ENCODE measurements at places on chromosomes 5 and 9.

- DNase-seq = no peak
Observed at GRCh38 chr5:81014348-81014747, 54.2 kb downstream of the RASGRF2 start.

GRCh38 chr9:121359351-121360294, 10.4 kb downstream of the STOM start:
- DNase-seq = no peak

DNA sequence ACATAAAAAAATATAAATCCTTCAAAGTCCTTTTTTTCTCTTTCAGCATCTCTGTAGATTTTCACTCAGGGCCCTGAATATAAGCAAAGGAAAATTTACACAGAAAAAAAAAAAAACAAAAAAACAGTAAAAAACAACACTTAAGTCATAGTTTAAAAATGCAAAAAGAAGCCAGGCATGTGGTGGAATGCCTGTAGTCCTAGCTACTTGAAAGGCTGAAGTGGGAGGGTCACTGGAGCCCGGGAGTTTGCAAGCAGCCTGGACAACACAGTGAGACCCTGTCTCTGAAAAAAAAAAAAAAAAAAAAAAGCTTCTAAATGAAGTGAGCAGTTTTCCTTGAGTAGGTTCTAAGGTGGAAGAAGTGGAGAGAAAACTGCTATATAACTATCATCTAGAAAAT, 55.0 kb upstream of the BNC2 start:
- DNase-seq = no peak

GRCh38 chr5:145347026-145347616, 488.0 kb downstream of the PRELID2 start:
- peak; percentile 12 for DNase-seq

DNA sequence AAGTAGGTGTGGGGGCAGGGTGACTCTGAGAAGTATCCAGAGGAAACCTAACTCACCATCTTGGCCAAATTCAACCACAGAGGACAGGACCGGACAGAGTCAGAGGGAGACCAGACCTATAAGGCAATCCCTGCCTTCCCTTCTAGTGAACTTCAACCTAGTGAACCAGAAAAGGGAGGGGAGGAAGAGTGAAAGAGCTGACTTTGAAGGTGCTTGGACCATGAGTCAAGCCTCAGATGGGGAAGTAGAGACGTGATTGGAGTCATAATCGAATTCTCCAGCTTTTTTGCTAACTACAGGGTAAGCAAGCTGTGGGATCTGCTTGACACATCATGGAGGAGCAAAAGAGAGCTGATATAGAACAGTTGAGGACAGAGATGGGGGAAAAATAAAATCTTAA, 18.8 kb upstream of the KIF2A start:
- no peak for DNase-seq
